Fibroblast of the aortic adventitia (primary cell): ENCODE measurements at places on chromosomes 7 and 10.

GRCh38 chr7:29826530-29826822 is 20.2 kb downstream of the WIPF3 start:
- DNase-seq: no peak

DNA sequence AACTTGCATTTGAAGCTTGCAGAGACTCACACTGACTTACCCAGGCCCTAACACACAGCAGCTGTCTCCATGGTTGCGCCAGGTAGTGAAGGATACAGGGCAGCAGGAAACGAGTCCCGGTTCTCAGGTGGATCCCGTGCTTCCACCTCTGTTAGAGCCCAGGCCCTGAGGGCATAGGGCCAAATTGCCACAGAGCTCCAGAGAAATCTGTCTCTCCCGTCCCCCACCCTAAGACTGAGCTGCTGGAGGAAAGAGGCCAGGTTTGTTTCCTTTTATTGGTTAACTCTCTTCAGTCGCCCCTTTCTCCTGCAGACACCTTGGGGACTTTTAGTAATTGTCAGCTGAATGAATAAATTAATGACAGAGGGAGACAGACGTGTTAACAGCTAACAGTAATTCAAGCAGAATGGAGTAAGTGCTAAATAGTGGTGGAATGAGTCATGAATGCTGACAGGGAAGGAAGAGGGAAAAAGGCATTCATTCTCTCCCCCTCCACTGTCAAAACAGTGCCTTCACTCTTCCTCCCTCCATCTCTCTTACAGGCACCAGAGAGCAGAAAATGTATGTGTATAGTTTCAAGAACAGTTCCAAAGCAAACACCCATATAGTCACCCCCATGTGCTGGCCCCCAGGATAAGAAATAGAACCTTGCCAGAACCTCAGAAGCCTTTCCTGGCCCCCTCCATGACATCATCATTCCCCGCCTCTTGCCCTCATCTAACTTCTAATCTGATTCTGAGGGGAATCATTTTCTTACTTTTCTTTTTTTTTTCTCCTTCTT is 16.8 kb upstream of the DLG5 start:
- DNase-seq: peak; percentile 62

GRCh38 chr7:32177232-32177631 is 107.0 kb upstream of the PDE1C start:
- DNase-seq: no peak

GRCh38 chr10:124676416-124677062 is 67.6 kb downstream of the FAM53B start:
- DNase-seq: no peak

DNA sequence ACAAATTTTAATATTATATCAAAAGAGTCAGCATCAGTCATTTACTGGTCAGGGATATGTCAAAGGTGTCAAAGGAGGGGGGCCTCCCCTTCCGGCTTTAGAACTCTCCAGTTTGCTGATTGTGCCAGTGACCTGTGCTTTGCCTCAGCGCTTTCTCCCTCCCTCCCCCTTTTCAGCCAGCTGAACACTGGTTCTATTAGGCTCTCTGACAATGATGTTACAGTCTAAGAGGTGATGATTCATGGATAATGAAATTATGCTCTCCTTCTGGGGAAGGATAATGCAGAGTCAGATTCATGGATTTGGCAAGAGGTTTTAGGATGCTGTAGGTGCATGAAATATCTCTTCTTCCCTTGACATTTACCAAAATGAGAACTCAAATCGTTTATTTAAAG is 6.1 kb downstream of the LRRTM3 start:
- no peak for DNase-seq

DNA sequence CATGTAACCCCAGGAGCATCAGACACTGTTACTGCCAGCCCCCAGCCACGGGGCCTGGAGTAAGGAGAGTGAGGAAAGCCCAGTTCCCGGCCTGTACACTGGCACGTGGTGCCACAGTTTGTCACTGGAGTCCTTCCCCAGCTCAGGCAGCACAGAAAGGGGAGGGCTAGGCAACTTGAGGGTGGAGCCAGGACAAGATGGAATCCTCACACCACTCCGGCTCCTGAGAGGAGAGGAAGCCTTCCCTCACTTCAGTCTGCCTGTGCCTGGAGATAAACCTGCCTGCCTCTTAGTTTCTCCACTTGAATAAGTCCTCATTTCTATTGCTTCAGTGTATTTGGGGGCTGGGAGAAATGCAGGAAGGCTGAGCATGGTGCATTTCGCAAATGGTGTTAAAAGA is 176.0 kb downstream of the KIAA1217 start:
- DNase-seq: no peak

- DNase-seq: peak; percentile 44
These were observed 455 bp downstream of the CUL2 start for GRCh38 chr10:35089611-35090161.

DNA sequence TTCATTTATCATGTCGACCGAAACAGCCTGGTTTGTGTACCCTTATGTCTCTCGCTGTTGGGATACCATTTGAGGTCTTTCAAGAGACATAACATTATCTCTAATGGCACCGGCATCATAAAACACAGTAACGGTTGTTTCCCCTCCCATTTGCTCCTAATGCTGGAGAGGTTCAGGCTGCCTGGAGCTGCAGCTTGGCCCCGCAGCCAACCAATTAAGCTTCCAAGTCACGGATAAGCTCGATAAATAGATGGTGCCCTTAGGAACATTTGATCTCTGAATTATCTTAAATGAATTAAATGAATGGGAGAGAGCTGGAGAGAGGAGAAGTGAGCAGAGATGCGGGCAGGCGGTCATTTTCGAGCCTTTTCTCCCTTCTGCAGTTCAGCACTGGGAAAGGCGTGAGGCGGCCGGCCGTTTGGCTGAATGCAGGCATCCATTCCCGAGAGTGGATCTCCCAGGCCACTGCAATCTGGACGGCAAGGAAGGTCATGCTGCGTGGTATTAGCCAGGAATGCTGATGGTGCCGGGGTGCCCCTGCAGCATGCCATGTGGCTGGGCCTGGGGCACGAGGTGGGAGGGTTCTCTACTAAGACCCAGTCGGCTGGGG is 12.6 kb downstream of the CPA4 start:
- no peak for DNase-seq

GRCh38 chr10:93379731-93380575 is 102.2 kb downstream of the MYOF start:
- peak; percentile 72 for DNase-seq
